ENCODE measurements at places on chromosomes 6 and 20.

DNA sequence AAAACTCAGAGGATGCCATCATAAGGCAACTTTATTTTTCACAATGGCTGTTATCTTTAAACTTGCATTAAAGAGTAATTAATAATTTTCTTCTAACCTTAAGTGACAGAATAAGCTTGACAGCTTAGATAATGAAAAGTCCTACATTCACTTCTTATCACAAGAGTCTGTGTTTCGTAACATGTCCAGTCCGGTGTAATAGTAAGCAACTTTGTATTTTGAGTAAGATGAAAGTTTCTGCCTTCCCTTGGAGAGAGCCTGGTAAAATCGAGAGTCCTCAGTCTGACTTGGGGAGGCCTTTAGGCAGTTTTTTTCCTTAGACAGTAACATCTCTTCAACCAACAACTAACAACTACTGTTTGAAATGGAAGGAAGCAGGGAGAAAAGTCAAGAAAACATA is 195.6 kb downstream of the GRM1 start:
- no peak for DNase-seq

GRCh38 chr6:165873976-165874375 is 210.9 kb upstream of the PDE10A start:
- no peak for DNase-seq

GRCh38 chr6:125213939-125214338 is 60.4 kb downstream of the TPD52L1 start:
- no peak for DNase-seq

- no peak for DNase-seq
Observed at GRCh38 chr20:12410783-12411182, 493.1 kb downstream of the BTBD3 start.

DNA sequence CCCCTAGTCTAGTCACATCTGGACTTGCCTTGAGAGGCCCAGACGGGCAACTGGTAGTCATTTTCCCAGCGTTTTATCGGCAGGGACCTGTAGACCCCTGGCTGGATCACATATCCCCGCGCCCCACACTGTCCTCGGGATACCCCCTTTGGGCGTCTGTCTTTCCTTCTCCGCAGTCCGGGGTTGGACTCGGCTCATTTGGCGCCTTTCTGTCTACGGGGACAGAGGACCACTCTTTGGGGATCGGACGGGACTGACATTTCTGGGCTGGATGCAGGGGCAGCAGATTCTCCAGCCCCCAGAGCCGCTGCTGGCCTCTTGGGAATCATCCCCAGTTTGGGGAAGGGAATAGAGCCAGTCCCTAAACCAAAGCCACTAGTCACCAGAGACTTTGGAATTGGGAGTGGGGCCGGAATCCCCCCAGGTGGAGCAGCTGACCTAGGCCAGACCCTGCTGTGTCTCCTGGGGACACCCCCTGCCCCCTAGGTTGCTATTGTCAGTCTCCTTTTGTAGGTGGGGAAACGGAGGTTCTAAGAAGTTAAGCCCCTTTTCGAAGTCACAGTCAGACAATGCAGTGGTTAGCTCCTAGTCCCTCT is 734 bp downstream of the FAM110A start:
- DNase-seq, result no peak

DNA sequence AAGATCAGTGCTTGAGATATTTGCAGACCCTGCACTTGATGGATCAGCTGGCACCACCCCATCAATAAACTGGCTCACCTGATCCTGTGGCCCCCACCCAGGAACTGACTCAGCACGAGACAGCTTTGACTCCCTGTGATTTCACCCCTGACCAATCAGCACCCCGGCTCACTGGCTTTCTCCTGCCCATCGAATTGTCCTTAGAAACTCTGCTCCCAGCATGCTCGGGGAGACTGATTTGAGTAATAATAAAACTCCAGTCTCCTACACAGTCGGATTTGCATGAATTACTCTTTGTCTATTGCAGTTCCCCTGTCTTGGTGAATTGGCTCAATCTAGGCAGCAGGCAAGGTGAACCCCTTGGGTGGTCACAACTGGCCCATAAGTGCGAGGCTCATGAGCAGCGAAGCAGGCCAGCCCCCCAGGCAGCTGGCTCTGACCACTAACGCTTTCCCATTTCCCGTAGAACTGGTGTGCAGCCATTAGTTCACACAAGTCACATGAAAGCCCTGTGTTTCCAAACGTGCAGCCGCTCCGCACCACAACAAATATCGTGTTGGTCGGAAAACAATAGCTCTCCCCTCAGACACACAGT is 79.6 kb downstream of the RSPH3 start:
- no peak for DNase-seq

- no peak for DNase-seq
Observed at GRCh38 chr6:14499841-14500240, 382.3 kb downstream of the CD83 start.

- no peak for DNase-seq
Observed at GRCh38 chr20:63411898-63412631, 50.9 kb upstream of the CHRNA4 start.

- DNase-seq, result no peak
Observed at GRCh38 chr6:139521338-139521737, 146.9 kb upstream of the CITED2 start.

DNA sequence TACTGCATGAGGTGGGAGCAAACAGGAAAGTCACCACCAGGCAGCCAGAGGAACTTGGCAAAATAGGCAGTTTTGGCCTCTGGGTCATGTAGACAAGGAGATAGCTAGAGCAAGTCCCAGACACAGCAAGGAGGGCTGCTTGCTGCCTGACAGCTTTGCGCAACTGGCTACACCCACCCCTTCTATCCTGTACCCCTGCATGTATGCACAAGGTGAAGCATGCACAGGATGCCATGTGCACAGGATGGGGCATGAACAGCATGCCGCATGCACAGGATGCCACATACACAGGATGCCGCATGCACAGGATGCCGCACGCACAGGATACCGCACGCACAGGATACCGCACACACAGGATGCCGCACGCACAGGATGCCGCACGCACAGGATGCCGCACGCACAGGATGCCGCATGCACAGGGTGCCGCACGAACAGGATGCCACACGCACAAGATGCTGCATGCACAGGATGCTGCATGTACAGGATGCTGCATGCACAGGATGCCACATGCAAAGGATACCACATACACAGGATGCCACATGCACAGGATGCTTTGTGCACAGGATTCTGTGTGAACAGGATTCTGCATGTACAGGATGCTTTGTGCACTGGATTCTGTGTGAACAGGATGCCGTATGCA is 104.9 kb upstream of the IYD start:
- peak; percentile 18 for DNase-seq

GRCh38 chr20:60652046-60652445 is 600.0 kb upstream of the CDH4 start:
- no peak for DNase-seq

DNA sequence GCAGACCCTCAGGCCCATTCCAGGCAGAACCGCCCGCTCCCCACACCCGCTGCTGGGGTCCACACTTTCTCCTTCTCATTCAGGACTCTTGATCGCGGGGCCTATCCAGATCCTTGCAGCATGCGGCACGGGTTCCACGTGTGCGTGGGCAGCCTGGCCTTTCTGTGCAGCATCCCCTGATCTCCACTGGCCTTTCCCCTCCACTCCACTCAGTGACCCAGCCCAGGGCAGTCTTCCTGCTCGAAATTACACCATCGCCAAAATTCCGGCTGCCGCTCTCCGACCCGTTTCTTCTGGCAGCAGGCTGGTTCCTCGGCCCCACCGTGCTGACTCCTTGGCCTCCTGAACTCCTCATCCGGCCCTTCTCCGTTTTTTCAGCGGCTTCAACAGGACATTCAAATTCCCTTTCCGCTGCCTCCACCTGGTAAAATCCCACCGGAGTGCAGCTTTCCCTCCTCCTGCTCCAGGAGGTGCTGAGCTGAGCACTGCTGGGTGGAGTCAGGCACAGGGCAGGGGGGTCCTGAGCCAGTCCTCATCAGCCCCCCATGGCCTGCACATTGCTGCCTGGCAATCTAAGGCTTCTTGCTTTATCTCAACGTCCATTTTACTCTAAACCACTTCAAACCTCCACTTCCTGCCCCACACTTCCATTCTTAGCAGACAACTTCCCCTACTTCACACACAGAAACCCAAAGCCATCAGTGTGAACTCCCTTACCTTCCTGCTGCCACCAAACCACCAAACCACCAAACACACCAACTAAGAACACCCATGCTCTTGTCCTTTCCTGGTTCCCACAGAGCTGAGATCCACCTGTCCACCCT is 9.0 kb downstream of the SFT2D1 start:
- DNase-seq, result peak; percentile 39
